Activated CD4-positive, alpha-beta T cell treated with anti-CD3 and anti-CD28 coated beads, Interleukin-2, amount 10 ng/mL, durations not matched to agents 7 days and 5 days (primary cell): ENCODE measurements at places on chromosomes 6 and 20.

GRCh38 chr20:49412254-49412653 lies 70.2 kb downstream of the KCNB1 start:
- DNase-seq = no peak

- peak; percentile 22 for DNase-seq
Observed at GRCh38 chr6:149190224-149190831, 127.2 kb upstream of the TAB2 start.

DNA sequence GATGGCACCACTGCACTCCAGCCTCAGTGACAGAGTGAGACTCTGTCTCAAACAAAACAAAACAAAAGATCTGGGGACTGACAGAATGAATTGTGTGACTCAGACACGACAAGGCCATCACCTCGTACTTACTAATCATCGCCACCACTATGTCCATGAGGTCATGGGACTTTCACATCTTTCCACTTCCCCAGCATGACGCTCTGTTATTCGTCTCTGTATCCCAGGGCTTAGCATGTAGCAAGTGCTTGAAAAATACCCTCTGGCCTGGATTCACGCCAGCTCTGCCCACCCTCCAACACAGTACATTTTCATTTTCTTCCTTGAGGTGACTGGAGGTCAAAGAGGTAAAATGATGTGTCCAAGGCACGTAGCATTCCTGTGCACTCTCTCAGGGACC lies 27.8 kb downstream of the FGD2 start:
- DNase-seq = no peak

DNA sequence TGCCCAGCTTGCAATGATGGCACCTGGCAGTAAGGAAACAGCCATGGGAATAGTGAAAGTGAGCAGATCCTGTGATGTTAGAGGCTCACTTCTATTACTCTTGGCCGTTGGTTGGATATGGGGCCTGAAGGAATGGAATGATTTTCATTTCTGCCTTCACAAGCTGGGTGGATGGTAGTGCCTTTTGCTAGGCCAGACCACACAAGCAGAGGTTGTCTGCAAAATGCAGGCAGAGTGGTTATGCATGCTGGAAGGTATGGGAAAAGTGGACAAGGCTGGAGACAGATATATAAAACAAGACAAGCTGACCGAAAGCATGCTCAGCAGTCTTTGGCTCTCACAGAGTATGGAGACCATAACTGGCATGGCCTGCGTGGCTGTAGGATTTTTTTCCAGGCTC lies 50.7 kb upstream of the ERVFRD-1 start:
- no peak for DNase-seq

- DNase-seq = no peak
Observed at GRCh38 chr20:4332121-4332860, 316.9 kb upstream of the RNF24 start.

DNA sequence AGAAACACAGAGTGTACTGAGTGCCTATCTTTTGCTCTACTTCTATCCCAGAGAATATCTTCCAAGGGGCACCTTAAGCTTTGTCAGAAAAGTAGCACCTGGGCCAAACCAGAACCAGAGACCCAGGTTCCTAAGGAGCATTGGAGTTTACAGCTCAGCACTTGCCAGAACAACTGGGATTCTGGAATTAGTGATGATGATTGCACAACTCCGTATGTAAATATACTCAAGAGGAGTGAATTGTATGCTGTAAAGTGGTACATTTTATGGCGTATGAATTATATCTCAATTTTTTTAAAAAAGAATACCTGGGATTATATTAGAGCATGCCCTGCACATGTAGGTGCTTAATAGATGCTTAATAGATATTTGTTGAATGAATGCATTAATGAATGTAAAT lies 36.2 kb upstream of the EPB41L1 start:
- no peak for DNase-seq

DNA sequence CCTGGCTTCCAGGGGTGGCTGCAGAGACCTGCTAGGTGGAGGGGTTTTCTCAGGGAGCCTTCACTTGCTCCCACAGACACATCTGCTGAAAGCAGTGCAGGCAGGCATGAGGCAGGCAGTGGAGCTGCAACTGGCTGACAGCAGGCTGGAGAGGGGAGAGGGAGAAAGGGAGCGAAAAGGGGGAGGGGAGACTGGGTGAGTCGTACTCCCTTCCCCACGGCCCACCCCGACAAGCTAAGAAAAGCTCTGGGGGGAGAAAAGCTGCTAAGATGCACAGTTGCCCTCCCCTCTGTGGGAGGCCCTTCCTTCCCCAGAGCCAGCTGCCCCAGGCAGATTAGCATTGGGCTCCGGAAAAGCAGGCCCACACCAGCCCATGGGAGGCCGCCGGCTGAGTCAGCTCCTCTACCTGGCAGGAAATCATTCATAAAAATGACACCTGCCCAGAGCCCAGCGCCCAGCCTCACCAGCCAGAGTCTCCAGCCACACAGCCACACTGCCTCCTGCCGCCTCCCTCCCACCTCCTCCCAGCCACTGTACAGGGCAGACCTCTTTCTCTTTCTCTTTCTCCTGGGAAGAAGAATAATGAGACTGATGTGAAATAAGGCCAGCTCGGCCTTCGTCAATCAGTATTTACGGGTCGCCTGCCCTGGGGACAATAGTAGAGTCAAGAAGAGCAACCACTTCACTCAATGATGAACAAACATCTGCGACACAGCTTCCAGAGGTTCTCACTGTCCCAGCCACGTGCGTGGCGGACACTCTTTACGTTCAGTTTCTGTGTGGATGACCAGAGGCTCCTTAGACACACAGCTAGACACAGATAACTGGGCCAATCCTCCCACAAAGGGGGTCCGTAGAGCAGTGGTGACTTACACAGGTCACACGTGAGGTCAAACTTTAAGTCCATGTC lies 7.7 kb upstream of the C20orf203 start:
- peak; percentile 9 for DNase-seq

DNA sequence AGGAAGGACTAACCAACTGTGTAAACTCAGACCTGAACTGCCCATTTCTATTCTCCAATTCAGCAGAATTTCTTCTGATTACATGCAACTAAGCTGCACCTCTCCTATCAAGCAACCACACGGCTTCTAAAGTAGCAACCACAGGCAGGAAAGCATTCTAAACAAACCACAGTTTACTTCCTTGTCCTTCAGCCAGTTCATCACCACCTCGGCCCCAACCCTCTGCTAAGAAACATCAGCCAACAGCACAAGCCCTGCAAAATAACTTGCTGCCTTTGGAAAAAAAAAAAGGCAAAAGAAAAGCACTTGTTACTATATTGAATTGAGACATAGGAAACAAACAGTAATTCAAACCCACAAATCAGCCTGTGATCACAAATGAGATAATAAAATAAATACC lies 140.3 kb downstream of the NFATC2 start:
- DNase-seq = peak; percentile 71

DNA sequence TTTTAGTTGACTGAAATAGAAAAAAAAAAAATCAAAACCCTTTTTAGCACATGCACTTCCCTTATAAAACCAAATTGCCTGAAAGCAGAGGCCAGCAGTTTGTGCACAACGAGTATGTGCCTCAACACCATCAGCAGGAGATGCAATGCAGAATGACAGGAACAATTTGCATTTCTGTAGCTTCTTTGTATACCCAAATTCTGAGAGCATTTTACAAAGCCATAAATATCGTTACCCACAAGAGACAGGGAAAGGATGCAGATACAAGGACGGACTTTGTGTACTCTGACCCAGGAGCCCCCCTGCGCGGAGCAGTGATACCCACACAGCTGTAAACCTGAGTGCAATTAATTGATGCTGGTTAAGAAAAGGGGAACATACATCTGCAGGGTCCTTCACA lies 285.6 kb downstream of the PRKN start:
- no peak for DNase-seq

DNA sequence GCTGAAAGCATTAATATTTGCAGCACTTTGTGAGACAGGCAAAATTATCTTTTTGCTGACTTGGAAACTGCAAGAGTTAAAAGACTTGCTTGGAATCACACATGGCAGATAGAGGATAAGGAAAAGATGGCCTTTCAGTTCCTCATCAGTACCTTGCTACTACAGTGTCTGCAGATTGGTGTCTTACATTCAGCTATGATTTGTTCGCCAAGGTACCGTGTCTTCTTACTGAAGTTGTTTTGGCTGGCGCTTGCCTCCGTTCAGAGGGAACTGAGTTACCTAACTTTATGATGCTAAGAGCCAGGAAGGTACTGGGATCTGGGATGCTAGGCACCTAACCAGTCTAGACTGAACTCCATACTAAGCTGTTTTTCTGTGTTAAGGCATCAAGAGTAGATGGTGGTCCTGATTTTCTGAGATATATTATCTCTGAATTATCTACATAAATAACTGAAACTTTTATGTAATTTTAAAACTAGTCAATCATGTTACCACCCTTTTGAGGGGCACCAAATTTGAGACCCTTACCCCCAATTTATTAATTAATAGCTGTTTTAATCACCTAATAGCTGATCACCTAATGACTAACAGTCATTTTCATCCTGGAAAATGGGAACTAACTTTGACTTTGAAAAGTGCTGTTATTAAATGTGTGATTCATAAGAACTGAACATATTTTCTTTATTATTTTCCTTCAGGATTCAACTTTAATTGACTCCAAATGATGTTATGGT lies 2.5 kb downstream of the WTAP start:
- no peak for DNase-seq

DNA sequence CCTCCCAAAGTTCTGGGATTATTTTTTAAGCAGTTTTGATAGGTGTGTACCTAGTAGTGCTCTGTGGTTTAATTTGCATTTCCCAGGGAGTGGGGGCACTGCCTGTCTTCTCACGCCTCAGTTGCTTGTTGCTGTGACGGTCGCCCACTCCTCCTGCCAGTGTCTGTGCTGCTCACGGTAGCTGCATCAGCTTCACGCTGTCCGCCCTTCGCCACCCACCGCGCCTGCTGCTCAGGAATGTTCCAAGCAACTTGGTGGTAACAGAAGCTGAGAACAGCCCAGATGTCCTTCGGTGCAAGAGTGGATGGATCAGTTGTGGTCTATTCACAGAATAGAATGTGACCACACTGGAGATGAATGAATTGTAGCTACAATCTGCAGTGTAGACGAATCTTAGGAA lies 22.9 kb downstream of the DNAJC5 start:
- no peak for DNase-seq

DNA sequence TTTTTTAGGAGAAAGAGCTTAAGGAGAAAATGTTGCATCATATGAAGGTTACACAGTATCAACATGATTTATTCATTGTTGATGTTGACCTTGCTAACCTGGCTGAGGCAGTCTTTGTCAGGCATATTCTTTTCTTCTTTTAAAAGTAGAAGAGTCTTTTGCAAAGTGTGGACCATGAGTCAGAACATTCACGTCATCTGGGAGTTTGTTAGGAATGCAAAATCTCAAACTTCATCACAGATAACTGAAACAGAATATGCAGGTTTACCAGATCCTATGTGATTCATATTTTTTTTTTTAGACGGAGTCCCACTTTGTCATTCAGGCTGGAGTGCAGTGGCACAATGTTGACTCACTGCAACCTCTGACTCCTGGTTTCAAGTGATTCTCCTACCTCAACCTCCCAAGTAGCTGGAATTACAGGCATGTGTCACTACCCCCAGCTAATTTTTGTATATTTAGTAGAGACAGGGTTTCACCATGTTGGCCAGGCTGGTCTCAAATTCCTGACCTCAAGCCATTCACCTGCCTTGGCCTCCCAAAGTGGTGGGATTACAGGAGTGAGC lies 530.4 kb upstream of the BTBD3 start:
- DNase-seq = no peak

DNA sequence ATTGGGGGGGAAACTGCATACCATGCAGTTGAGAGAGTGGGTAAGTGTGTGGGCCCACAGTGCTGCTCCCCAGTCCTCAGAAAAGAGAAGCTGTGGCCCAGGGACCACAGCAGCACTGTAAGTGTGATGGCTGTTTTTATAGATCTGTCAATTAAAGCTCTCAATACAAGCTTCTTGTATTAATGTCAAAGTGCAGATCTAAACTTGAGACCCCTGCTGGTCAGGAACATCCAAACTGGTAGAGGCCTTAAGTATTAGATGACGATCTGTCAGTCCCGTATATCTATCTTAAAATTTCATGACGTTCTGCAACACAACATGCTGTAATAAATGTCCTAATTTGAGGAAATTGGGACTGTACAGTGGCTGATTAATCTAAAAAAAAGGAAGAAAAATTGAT lies 74.8 kb downstream of the TULP4 start:
- peak; percentile 19 for DNase-seq
